ENCODE measurements at places on chromosomes 6 and 20.

DNA sequence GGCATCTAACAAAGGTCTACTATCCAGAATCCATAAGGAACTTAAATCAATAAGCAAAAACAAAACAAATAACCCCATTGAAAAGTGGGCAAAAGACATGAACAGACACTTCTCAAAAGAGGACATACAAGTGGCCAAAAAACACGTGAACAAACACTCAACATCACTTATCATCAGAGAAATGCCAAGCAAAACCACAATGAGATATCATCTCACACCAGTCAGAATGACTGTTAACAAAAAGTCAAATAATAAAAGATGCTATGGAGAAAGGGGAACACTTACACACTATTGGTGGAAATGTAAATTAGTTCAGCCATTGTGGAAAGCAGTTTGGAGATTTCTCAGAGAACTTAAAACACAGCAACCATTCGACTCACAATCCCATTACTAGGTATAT is 19.4 kb upstream of the VNN1 start:
- no peak for DNase-seq

- no peak for DNase-seq
Observed at GRCh38 chr20:58706150-58706892, 13.7 kb downstream of the NPEPL1 start.

- peak; percentile 85 for DNase-seq
Observed at GRCh38 chr20:64062596-64063388, at the start of gene TCEA2. TSS of gene TCEA2 (plus strand) at chr20:64063198. CDS start at chr20:64063313, 115 bp downstream.

DNA sequence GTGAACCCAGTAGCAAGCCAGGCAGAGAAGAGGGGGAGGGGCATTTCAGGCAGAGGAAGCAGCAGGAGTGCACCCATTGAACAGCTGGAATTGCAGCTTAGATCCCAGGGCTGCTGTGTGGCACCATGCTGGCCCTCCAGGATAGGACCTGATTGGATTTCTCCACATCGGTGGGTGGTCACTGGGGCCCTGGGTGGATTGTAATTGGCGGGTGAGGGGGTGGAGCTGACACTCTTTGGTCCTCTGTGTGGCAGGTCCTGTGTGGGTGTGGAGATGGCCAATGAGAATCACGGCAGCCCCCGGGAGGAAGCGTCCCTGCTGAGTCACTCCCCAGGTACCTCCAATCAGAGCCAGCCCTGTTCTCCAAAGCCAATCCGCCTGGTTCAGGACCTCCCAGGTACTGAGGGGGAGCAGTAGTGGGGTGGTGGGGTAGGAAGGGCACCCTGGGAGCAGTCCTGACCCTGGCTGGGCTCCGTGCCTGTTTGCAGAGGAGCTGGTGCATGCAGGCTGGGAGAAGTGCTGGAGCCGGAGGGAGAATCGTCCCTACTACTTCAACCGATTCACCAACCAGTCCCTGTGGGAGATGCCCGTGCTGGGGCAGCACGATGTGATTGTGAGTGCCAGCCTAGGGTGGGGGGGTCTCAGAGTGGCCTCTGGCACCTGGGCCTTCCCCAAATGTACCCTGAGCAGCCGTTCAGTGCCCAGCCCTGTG is 4.4 kb downstream of the PCIF1 start:
- DNase-seq = no peak

DNA sequence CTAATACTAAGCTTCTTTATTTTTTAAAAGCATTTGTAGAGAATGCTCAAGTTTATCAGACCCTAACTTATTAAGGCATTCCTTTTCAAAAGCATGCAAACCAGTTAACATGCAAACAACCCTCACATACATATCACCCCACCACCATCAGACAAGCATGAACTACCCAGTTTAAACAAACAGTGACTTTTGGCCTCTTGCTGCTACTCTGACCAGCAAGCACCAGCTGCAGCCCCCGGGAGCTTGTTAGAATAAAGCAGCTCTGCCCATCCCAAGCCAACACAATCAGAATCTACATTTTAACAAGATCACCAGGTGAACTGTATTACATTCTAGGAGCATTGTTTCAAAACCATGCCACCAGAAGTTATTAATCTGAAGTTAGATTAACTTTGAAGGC is 5.9 kb upstream of the NUP153 start:
- no peak for DNase-seq

GRCh38 chr6:90456001-90456400 is 130.9 kb downstream of the MAP3K7 start:
- no peak for DNase-seq

GRCh38 chr6:45116714-45117410 is 211.3 kb upstream of the RUNX2 start:
- peak; percentile 74 for DNase-seq

DNA sequence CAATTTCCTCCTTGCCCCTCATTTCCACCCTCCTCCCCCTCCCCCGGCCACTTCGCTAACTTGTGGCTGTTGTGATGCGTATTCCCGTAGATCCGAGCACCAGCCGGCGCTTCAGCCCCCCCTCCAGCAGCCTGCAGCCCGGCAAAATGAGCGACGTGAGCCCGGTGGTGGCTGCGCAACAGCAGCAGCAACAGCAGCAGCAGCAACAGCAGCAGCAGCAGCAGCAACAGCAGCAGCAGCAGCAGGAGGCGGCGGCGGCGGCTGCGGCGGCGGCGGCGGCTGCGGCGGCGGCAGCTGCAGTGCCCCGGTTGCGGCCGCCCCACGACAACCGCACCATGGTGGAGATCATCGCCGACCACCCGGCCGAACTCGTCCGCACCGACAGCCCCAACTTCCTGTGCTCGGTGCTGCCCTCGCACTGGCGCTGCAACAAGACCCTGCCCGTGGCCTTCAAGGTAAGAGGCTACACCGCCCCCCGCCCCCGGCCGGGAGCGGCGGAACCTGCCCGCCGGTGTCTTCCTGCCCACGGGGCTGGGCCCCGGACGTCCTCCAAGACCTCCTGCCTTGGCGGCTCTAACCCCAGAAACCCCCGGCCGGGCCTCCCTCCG is 44.9 kb upstream of the SUPT3H start:
- no peak for DNase-seq

DNA sequence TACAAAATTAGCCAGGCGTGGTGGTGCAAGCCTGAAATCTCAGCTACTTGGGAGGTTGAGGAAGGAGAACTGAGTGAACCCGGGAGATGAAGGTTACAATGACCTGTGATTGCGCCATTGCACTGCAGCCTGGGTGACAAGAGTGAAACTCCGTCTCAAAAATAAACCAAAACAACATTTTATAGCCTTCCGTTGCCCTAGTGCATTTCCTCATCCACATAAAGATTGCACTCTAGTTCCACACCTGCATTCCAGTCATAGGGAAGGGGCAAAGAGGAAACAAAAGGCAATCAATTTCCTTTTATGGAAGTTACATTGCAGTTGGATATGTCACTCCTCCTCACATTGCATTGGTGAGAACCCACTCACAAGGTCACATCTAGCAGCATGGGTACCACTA is 182.7 kb upstream of the ARG1 start:
- no peak for DNase-seq

DNA sequence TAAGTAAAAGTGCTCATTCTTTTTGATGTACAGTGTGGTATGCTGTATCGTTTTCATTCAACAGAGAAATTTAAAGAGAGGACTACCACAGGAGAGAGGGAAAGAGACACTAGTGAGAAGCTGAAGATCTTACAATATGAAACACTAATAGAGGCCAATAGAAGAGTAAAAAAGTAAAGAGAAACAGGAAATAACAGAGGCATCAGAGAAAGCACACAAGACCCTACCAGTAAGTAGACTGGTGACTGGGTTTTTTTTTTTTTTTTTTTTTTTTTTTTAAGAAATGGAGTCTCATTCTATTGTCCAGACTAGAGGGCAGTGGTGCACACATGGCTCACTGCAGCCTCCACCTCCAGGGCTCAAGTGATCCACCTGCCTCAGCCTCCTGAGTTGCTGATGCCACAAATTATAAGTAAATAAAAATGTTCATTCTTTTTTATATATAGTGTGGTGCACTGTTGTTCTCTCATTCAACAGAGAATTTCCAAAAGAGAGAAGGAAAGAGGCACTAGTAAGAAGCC is 18.8 kb downstream of the ELOVL4 start:
- DNase-seq = no peak

DNA sequence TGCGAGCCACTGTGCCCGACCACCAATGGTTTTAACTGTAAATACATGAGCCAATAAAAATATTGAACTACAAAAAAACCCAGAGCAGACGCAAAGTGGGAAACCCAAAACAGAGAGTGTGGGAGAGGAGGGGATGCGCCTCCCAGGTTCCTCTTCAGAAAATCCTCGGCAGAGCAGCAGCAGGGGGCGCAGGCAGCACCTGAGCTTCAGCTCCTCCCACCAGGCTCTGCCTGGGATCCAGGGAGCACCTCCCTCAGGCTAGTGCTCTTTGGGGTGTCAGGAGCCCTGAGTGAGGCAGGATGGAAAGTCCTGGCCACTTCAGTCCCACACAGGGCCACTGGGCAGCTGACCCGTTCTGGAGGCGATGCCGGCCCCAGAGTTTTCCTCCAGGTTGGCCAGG is 536.9 kb upstream of the CDH4 start:
- DNase-seq = no peak

Measured in HS-5 (cell line).